ENCODE measurements at places on chromosomes 13 and 19. TPM values are rescaled to one million over a fixed set of nuclear protein-coding genes. Genes with fewer than 3 reads are reported as not detected.

Gene PTGER1
- total RNA-seq, result 0.31 TPM

Gene TUBA3C
- not detected for total RNA-seq

Gene DMRTC2
- not detected for total RNA-seq

Gene RFPL4A
- total RNA-seq, result 0.34 TPM

Gene SYT3
- total RNA-seq, result not detected

Gene CHST8
- not detected for total RNA-seq

Gene RNF113B
- not detected for total RNA-seq

Gene AZU1
- total RNA-seq, result 3.6 TPM

All from right lobe of liver (tissue), 6 donors.